ENCODE measurements at places on chromosomes 2 and 18. TPM values are rescaled to one million over a fixed set of nuclear protein-coding genes. Genes with fewer than 3 reads are reported as not detected.

LYG2 gene
- not detected for polyA plus RNA-seq

TFCP2L1 gene
- polyA plus RNA-seq: 0.03 TPM

- no peak for DNase-seq
Observed at GRCh38 chr18:76374330-76375281, 120.4 kb downstream of the ZNF516 start.

GRCh38 chr2:11514081-11514730 is 19.6 kb upstream of the GREB1 start:
- no peak for DNase-seq

GRCh38 chr2:64124571-64124970 is 19.6 kb downstream of the PELI1 start:
- no peak for DNase-seq

DNA sequence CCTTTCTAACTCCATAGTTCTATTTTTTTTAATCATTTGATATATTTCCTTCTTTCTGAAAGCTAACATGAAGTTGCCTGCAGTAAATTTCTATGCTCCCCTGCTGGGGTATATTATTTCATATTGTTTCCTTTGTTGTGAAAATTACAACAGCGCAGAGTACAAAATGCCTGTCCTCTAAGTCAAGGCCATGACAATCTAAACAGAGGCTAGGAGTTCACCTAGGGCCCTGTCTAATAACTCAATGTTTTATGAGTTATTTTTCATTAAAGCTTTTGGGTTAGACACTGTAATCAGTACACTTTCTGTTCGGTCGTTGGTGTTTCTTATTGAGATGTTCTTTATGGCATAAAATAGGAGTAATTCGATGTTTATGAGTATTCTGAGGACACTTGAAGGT is 111.2 kb downstream of the OSR1 start:
- DNase-seq: no peak

GRCh38 chr18:37684590-37684989 is 119.0 kb upstream of the CELF4 start:
- DNase-seq: no peak

- DNase-seq: no peak
Observed at GRCh38 chr2:181454686-181455450, 2.3 kb upstream of the ITGA4 start.

DNA sequence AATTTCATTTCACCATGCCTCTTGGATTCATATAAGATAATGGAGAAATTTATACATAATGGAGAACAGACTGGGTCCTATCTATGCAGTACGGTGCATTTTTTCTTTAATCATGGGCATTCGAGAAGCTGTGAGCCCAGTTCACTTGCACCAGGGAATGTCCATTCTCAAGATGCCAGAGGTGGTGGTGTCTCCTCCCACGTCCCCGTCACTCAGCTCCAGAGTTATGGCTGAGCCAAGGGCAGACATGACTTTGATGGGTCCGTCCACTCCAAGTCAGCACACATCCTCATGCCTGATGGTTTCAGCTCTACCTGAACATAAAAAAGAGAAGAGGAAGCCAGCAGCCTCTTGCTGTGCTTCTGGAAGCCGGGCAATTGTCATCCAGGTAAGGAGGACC is 42.1 kb upstream of the CREG2 start:
- DNase-seq: no peak

DNA sequence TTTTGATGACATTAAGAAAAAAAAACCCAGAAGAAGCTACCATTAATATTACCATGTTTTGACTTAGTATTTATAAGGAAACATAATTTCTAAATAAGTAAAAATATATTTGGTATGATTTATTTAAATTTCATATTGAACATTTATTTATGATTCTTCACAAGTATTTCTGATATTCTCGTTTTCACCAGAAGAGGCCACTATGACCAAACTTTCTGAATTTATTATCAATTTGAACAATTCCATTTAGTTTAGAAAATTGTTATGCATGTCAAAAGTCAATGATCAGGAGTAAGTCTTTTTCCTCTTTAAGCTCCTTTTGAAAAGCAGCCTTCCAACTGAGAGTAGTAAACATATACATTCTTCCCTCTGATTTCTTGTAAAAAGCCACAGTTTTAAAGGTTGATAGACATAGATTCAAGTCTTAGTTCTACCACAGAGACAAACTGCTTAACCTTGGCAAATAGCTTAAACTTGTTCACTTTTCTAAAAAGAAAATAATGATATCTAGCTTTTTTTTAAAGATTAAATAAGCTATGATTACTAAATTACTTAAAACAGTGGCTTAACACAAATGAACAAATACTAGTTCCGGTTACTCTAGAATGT is 329.9 kb downstream of the TRIB2 start:
- DNase-seq: no peak

DNA sequence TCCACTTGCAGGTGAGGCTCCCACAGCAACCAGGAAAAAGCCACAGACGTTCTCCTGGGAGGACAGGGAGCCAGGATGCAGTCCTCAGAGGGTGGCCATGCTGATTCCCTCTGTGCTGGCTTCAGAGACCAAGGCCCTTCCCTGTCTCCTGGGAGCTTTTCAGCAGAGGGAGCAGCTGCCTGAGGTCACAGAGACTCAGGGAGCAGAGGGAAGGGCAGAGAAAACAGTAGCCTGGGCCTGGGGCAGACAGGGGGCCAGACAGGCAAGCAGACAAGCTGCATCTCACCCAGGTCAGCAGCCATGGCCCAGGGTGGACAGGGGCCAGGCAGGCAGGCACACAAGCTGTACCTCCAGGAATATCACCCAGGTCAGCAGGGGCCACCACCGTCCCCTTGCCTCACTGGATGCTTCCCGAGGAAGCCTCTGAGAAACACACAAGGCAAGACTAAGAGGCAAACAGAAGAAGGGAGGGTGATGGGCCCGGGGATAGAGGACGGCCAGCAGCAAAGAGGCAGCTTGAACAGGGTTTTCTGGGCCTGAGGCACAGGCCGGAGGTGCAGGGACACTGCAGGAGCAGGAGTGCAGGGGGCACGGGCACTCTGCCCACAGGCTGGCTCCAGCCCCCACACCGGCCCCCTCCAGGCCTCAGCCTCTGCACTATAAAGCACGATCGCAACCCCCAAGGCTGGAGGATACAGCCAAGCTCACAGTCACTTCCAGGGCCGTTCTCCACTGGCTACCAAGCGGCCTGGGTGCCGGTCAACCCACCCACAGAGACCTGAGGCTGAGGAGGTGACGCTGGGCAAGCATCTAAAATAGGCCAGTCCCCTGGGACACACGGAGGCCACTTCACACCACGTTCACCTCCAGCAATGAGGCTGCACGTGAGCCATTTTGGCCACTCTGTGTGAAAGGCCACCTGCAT is 6.1 kb downstream of the SLC66A2 start:
- DNase-seq: no peak

- no peak for DNase-seq
Observed at GRCh38 chr18:2654928-2655177, 673 bp upstream of the SMCHD1 start.
